Naive thymus-derived CD4-positive, alpha-beta T cell (primary cell): ENCODE measurements at places on chromosomes 7 and 10. TPM values are rescaled to one million over a fixed set of nuclear protein-coding genes. Genes with fewer than 3 reads are reported as not detected.

- DNase-seq, result no peak
Observed at GRCh38 chr7:130683026-130683425, 3.3 kb downstream of the TSGA13 start.

GRCh38 chr7:150382844-150383225 is 3.7 kb downstream of the ZNF775 start:
- no peak for DNase-seq

DNA sequence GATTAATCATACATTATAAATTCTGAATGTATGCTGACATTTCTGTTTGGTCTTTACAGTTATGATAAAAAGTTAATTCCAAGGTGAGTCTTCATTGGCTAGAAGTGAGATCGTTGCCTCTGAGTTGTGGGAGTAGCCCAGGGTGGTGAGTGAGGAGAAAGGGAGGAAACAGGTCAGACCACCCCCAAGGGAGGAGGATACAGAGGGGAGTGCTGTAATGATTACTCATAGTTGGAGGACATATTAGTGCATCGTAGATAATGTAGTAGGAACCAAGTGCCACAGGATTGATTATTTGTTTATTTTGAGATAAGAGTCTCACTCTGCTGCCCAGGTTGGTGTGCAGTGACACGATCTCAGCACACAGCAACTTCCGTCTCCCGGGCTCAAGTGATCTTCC is 672.2 kb downstream of the INHBA start:
- no peak for DNase-seq

- DNase-seq, result no peak
Observed at GRCh38 chr7:41586931-41587640, 115.8 kb downstream of the INHBA start.

DNA sequence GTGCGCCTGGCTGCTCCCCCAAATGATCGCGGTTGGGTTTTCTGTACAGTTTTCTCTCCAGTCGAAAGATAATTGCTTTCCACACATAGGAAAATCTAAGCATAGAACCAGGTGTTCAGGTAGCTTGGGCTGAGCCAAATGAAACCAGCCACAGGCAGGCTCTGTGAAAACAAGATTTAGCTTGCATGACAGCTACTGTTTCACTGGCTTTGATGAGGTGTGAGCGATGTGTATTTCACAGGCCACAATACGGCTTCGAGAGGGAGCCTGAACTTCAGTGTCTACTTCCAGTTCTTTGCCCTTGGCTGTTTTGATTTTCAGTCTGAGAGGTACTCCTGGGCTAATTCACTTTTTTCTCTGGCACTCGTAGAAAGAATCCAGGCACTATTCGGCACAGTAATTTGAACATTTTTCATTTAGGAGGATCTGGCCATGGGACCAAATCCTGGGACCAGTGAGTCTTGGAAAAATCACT is 110.5 kb downstream of the JCAD start:
- no peak for DNase-seq

DNA sequence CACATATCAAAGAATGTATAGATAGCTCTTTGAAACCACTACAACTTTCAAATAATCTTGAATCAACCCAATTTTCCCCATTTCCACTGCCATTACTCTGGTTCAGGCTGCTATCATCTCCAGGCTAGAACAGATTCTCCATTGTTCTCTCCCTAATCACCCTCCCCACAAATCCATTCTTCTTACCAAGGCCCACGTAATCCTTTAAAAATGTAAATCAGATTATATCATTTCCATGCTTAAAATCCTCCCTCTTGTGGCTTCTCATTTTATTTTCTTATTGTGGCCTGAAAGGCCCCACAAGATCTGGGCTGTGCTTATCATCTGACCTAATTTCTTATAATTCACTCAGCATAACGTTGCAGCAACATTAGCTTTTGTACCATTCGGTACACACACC is 3.0 kb upstream of the PON1 start:
- DNase-seq, result no peak

GRCh38 chr10:77850620-77851231 is 75.8 kb downstream of the DLG5 start:
- DNase-seq, result no peak

DNA sequence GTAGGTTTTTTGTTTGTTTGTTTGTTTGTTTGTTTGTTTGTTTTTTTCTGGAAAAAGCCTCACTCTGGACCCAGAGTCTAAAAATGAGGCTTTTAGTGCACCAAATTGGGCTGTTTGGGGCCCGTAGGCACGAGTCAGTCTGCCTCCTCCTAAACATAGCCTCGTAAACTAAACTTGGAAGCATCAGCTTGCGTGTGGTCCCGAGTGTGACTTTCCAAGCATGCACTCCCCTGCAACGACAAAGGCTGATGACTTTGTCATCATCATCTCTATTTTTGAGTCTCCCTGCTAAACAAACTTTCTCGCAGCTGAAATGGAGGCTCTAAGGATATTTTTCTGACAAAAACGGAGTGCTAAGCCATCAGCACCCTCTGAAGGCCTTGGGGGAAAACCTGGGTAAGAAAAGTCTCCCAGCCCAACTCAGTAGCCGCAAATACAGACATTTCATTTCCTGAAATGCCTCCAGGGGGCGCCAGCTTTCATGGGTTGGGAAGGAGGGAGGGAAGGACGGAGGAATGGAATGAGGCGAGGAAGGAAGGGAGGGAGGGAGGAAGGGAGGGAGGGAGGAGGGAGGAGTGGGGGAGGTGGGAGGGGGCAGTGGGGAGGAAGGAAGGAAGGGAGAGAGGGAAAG is 245.9 kb downstream of the KCNMA1 start:
- DNase-seq, result no peak

Gene SFTPA1
- not detected for polyA plus RNA-seq

Gene BMPER
- not detected for polyA plus RNA-seq

Gene PLAC9
- polyA plus RNA-seq, result not detected

Gene LIPJ
- polyA plus RNA-seq, result not detected
